ENCODE measurements at places on chromosomes 2 and 18.

DNA sequence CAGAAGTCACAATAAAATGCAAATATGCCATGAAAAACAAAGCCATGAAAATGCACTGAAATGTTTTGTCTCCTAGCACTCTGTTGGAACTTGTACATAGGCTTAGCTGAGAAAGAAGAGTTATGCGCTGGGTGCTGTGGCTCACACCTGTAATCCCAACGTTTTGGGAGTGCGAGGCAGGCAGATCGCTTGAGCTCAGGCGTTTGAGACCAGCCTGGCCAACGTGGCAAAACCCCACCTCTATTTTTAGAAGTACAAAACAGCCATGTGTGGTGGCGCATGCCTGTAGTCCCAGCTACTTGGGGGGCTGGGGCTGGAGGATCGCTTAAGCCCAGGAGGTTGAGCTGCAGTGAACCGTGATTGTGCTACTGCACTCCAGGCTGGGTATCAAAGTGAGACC, 39.9 kb downstream of the IRS1 start:
- DNase-seq, result no peak

GRCh38 chr2:216829533-216829932, 30.3 kb downstream of the TNP1 start:
- no peak for DNase-seq

DNA sequence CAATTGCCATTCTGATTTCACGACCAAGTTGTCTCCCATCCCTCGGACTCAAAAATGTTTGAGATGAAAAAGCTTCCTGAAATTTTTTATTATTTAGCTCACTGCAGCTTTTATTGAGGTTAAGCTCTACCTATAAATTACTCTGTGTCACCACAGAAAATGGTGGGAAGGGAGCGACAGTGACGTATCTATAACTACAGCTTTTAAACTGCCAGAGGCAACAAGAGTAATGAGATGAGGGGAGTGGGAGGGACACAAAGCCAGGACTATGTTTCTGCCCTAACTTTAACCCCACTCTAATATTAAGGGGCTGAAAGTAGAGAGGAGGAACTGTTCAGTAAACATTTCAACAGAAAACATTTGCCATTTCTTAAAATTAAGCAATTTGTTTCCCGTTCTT, 37.4 kb downstream of the SMAD2 start:
- no peak for DNase-seq

DNA sequence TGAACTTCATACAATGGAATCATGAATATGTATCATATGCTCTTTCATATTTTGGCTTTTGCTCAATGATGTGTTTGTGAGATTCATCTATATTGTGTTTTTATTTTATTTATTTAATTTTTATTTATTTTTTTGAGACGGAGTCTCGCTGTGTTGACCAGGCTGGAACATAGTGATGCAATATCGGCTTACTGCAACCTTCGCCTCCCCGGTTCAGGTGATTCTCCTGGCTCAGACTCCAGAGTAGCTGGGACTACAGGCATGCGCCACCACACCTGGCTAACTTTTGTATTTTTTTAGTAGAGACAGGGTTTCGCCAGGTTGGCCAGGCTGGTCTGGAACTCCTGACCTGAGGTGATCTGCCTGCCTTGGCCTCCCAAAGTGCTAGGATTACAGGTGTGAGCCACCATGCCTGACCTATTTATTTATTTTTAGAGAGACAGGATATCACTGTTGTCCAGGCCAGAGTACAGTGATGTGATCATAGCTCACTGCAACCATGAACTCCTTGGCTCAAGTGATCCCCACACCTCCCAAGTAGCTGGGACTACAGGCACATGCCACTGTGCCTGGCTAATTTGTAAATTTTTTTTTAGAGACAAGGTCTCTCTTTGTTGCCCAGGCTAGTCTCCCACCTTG, 74.5 kb downstream of the TET3 start:
- no peak for DNase-seq

- DNase-seq, result no peak
Observed at GRCh38 chr2:176129813-176130146, 275 bp downstream of the HOXD8 start.

- DNase-seq, result no peak
Observed at GRCh38 chr2:150646746-150647145, 159.3 kb upstream of the RND3 start.

- no peak for DNase-seq
Observed at GRCh38 chr2:155100261-155100660, 401.8 kb downstream of the KCNJ3 start.

DNA sequence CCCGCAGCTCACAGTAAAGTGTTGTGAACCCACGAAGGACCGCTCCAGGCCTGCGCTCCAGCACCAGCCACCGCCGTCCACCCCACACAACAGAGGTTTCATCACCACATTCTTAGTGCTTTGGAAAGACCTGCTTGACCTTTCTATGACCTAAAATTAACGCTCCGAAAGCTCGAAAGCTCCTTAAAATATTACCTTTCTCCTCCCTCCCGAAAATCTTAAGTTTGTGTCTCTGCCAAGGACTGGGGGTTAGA, 149.2 kb downstream of the TWIST2 start:
- DNase-seq, result no peak

DNA sequence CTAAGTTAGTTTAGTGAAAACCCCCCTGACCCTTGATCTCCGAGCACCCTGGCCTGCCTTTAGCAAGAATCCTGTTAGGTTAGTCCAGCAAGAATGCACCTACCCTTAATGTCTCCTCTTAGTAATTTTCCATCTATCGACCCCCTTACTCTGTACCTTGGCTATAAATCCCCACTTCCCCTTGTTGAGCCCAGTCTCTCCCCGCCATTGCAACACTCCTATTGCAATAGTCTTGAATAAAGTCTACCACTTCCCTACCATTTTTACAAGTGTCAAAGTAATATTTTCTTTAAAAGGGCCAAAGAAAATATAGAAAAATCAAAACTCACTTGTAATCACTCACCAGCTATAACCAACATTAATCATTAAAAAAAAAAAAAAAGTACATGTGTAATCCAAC, 4.2 kb upstream of the ZBTB7C start:
- no peak for DNase-seq

GRCh38 chr2:79370976-79371538, 141.8 kb upstream of the CTNNA2 start:
- DNase-seq, result no peak

DNA sequence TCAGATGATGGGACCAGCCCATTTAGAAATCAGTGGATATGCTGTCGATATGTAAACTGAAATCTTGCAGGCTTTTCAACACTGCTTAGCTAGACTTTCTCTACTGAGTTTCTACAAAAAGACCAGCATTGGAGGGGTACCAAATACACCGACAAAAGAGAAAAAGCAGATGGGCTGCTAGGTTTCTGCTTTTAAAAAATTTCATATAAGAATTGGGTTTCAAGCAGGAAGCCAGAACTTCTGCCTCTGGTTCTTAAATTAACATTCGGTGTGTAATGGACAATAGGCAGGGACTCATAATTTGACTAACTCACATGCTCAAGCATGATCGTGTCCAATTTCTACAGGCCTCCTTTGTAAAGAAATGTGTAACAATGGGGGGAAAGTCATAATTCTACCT, 3.1 kb downstream of the ARL4C start:
- no peak for DNase-seq

DNA sequence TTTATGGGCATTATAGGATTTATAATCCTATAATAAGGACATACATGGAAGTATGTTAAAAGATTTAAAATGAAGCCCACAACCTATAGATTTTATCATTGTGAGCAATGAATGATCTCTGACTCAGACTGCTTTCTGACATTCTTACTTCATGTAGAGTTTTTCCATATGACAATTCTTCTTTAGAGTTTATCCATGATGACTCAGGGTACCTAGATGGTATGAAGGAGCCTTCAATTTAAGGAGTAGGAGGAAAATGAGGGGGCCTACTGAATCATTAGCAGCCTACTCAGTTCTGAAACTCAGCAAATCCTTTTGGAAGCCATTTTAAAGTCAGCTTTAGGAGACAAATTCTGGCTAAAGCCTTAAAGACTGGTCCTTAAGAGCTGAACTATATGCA, 10.4 kb downstream of the PELI1 start:
- no peak for DNase-seq

- DNase-seq, result no peak
Observed at GRCh38 chr2:164879901-164880535, 38.4 kb upstream of the COBLL1 start.

DNA sequence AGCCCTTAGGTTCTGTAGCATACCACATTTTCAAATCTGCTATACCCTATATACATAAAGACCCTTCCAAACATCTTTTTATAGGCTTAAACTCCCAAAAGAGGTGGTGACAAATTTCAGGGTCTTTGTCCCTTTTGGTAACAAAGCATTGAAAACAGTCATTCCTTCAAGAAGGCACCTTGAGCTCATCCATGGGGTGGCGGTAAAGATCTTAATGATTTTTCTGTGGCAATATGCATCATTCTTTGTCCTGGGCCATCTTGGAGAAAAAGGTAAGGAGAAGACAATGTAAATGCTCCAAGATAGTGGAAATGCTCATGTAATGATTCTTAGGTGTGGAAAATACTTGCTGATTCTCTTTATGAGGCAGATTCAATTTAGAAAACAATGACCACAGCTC, 890.5 kb downstream of the CNTNAP5 start:
- DNase-seq, result no peak

DNA sequence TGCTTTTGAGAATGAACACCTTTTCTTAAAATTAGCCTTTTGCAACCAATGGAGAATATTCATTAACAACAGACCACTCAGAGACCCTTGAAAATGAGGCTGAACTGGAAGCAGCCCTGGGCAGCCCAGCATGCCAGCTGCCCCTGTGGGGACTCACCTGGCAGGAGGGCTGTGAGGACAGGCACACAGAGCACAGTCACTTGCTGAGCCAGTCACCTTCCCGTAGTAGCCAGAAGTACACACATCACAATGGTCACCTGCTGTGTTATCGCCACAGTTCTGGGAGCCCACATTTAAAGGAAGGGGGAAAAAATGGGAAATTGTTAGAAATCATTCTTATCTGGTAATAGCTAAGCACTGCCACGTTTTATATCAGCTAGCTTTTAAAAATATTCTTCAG, 115.5 kb downstream of the LAMA1 start:
- DNase-seq, result no peak

- DNase-seq, result no peak
Observed at GRCh38 chr2:109395494-109396201, 218.1 kb downstream of the SEPTIN10 start.
